ENCODE measurements at places on chromosomes 16 and 17. TPM values are rescaled to one million over a fixed set of nuclear protein-coding genes. Genes with fewer than 3 reads are reported as not detected.

The FBXW10 gene
- total RNA-seq, result not detected

The TBC1D3I gene
- total RNA-seq, result 0.05 TPM

The GFAP gene
- not detected for total RNA-seq

The VASN gene
- 1.9 TPM for total RNA-seq

The KRTAP3-1 gene
- not detected for total RNA-seq

The AGRP gene
- not detected for total RNA-seq

The ADAD2 gene
- total RNA-seq, result not detected

DNA sequence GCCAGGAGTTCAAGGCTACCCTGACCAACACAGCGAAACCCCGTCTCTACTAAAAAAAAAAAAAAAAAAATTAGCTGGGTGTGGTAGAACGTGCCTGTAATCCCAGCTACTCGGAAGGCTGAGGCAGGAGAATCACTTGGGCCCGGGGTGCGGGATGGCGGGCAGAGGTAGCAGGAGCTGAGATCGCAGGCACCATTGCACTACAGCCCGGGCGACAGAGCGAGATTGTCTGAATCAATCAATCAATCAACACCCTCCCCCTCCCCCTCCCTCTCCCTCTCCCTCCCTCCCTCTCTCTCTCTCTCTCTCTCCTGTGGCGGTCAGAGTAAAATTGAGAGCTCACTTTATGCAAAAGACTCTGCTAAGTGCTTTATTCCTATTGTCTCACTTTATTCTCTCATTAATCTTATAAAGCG is 1.2 kb downstream of the HSDL1 start:
- DNase-seq, result peak; percentile 20

DNA sequence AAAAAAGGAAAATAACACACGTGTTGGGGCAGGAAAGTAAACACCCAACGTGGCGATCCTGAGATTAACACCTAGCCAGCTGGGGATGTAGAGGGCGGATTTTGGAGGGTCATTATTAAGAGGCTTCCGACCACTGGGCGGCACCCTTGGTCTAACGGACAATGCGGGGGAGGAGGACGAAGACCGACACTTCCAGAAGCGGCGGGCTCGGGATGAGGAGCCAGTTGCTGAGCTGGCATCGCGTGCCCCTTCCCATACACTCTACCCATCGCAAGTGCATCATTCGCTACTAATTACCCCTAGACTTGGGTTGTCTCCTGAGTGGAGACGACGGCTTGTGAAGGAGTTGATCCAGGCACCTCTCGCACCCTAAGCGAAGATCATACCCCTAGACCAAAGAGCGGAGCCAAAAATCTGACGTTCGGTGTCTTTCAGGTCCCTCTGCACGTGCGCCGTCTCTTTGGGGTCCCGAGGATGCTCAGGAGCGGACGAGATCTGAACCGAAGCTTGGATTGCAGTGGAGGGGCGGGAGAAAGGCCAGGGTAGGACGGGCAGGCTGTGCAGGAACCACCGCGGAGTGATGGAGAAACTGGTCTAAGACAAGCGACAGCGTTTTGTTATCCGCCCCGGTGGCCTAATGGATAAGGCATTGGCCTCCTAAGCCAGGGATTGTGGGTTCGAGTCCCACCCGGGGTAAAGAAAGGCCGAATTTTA is 17.6 kb downstream of the ZNF213 start:
- peak; percentile 90 for DNase-seq

DNA sequence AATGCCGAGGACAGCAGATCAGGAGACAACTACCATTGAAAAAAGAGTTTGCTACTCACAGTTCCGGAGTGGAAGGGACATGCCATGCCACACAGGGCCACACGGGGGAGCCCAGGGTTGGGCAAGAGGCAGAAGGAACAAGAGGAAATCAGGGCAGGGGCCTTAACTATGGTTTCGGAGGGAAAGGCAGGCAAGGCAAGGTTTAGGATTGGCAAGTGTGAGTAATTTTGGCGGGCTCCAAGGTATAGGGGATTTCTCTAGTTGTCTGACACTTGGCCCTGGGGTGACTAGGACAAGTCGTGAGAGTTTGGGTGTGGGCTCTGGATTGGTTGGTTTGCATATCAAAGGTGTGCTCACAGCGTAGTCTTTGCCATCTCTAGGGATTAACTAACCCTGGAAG is 27.0 kb upstream of the NTN1 start:
- DNase-seq, result peak; percentile 64

DNA sequence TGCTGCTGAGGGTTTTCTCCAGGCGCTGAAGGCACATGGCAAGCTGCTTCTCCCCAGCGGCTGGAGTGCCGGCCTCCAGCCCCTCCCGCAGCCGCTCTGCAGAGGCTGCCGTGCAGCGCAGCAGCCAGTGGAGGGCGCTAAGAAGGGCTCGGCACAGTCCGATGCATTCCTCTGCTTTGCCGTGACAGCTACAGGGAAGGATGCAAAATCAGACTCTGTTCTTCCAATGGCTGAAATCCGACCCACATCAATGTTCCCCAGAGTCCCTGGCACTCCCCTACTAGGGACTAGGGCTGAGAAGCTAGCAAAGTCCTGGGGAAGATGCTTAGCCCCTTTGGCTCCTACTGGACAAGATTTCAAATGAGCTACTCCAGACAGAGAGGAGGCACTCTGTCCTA is 19.0 kb downstream of the MED24 start:
- DNase-seq, result peak; percentile 76

GRCh38 chr17:11628831-11629230 is 30.6 kb downstream of the DNAH9 start:
- no peak for DNase-seq

- peak; percentile 79 for DNase-seq
Observed at GRCh38 chr17:66494023-66494803, 191.8 kb downstream of the PRKCA start.

GRCh38 chr17:32174889-32175288 is 32.6 kb downstream of the RHOT1 start:
- no peak for DNase-seq

GRCh38 chr17:78226759-78227454 is 4.5 kb upstream of the TMEM235 start:
- DNase-seq, result peak; percentile 67

DNA sequence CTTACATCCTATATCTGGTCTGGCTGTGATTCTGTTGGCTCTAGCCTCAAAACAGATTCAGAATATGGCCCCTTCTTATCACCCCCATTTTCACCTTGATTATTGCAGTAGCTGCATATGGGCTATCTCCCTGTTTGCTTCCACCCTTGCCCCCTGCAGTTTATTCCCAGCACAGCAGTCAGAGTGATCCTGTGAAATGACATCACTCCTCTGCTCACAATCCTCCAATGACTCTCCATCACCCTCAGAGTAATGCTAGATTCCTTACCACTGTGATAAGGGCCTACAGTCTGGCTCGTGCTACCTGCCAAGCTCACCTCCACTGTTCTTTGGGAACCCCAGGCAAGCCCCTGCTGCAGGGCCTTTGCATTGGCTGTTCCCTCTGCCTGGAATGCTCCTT is 92.5 kb downstream of the ASIC2 start:
- no peak for DNase-seq

- DNase-seq, result no peak
Observed at GRCh38 chr16:11552440-11552839, 34.3 kb downstream of the LITAF start.

DNA sequence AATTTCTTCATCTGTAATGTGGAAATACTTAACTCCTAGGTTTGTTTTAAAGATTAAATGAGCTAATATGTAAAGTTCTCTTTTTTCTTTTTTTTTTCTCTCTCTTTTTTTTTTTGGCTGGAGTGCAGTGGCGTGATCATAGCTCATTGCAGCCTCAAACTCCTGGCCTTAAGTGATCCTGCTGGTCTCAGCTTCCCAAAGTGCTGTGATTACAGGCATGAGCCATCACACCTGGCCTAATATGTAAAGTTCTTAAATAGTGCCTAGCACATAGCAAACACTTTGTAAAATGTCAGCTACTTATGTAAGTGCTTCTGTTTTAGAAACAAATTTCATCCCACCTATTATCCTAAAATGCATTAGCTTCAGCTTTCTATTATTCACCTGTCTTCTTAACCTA is 40.0 kb downstream of the TMC6 start:
- DNase-seq, result no peak

- no peak for DNase-seq
Observed at GRCh38 chr16:76976101-76976500, 214.9 kb upstream of the MON1B start.

GRCh38 chr16:17305694-17306093 is 165.1 kb downstream of the XYLT1 start:
- no peak for DNase-seq

- DNase-seq, result no peak
Observed at GRCh38 chr17:6100146-6100545, 30.0 kb downstream of the WSCD1 start.

DNA sequence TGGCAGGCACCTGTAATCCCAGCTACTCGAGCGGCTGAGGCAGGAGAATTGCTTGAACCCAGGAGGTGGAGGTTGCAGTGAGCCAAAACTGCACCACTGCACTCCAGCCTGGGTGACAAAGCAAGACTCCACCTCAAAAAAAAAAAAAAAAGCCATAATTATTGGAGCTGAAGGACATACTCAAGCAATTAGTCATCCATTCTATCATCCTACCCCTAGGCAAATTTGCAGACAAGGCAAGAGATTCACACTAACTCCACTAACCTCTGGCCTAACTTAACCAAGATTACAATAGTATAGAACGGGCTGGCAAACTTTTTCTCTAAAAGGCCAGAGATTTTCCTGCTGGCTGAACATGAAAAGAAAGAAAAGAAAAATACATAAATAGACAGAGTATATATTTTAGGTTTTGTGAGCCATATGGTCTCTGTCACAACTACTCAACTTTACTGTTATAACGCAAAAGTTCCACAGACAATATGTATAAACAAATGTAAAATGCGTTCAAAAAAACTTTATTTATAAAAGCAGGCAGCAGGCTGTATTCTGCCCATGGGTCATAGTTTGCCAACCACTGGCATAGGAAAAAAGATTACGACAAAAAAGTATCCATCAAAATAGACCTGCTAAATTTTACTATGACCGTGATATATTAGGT is 29.7 kb downstream of the BRIP1 start:
- DNase-seq, result peak; percentile 48

DNA sequence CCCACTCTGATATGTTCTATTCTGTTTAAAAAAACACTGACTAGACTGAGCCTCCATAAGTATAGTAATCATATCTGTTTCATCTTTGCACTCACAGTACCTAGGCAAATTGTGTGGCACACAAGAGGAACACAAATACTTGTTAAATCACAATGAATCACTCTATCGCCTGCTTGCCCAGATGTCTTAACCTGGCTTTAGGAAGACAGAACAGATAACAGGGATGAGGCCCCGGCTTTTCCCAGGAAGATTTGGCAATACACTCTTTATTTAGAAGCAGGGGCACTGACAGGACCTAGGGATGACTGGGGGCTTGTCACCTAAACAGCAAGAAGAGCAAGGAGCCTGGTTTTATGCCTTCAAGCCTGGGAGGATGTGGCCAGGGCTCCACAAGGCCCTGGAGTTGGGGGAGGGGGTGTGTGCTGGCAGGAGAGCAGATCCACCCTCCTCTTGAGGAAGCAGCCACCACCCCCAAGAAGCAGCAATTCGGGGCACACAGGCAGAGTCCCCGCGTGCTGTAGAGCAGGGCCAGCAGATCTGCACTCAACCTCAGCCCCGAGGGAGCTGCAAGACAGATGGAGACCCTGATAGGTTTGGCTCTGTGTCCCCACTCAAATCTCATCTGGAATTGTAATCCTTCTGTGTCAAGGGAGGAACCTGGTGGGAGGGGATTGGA is 41.0 kb upstream of the KSR1 start:
- DNase-seq, result no peak

- no peak for DNase-seq
Observed at GRCh38 chr16:61007694-61008093, 1028.5 kb downstream of the CDH8 start.

DNA sequence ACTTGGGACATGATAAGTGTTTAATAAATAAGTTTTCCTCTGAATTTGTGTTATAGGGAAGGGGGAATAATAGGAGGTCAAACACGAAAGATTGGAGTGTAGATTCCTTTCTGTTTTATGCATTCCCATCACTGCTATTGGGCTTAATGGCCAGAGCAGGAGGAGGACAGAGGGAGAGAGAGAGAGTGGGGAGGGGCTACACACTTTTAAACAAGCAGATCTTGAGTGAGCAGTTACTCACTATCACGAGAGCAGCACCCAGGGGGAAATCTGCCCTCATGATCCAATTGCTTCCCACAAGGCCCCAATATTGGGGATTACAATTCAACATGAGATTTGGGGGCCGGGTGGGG is 505.0 kb downstream of the GRIN2A start:
- no peak for DNase-seq

- DNase-seq, result no peak
Observed at GRCh38 chr16:31542763-31543162, 15.1 kb downstream of the AHSP start.

All from dermis blood vessel endothelial cell (primary cell).